Stomach (tissue), 19 donors: ENCODE measurements at places on chromosomes 7 and 10.

DNA sequence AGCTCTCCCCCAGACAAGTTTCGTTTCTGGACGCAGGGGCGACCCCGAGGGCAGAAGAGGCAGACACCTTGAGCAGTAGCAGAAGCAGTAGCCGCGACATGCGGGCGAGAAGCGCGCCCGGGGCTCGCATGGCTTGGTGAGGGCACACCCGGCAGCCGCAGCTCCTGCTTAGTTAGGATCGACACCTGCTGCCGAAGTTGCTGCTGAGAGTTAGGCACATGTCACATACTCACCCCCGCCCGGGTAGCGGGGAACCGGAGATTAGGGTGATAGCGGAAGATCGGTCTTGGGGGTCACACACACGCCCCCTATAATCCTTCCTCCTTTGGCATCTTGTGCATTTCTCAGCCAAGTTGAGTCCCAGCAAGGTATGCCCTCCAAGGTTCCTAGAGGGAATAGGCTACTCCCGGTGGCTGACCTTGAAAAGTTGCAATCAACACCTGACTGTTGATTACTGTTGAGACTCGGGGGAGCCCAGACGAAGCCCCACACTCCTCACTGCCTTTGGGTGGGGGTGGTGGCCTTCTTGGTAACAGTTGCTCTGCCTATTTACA lies 668 bp downstream of the GPR37 start:
- peak; percentile 35 for DNase-seq

GRCh38 chr7:41578700-41579099 lies 124.2 kb downstream of the INHBA start:
- no peak for DNase-seq

DNA sequence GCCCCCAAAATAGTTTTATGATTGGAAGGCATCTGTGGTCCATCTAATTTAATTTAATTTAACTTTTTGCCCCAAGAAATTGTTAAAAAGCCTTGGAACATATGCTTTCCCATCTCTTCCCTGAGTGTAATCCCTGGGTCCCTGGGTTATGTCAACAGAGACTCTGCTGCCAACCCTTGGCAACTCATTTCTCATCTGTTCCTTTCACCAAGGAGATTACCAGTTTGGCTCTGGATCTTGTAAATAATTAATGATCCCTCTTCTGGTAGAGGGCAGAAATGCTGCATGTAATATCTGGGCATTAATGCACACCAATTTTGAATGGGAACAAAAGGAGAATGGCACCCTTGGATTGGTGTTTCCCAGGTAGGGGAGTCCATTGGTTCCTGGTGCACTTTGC lies 514.2 kb downstream of the CCSER2 start:
- DNase-seq: no peak

DNA sequence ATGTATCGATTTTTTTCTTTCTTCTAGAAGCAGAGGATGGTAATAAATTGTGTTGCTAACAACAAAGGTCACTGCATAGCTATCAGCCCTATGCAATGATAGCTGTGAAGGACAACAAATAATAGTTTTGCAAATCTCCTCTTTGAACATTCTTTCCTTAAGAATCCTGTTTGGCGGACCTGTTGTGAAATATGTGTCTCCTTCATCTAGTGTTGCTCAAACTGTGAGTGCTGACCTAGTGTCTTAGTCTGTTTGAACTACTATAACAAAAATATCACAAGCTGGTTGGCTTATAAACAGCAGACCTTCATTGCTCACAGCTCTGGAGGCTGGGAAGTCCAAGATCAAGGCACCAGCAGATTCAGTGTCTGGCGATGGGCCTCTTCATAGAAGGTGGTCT lies 53.7 kb downstream of the CAV1 start:
- no peak for DNase-seq

GRCh38 chr7:33155811-33156210 lies 26.4 kb downstream of the BBS9 start:
- no peak for DNase-seq
